ENCODE measurements at places on chromosomes 16 and 17.
A peak's percentile ranks its signal among the peaks of the same experiment; 100 is the strongest.

- DNase-seq = no peak
Observed at GRCh38 chr16:883340-883739, 82.8 kb upstream of the GNG13 start.

GRCh38 chr16:69838489-69838888 lies 76.4 kb downstream of the WWP2 start:
- no peak for DNase-seq

- DNase-seq = no peak
Observed at GRCh38 chr17:78946631-78947030, 21.4 kb upstream of the TIMP2 start.

GRCh38 chr16:20976576-20976975 lies 76.0 kb downstream of the LYRM1 start:
- no peak for DNase-seq

DNA sequence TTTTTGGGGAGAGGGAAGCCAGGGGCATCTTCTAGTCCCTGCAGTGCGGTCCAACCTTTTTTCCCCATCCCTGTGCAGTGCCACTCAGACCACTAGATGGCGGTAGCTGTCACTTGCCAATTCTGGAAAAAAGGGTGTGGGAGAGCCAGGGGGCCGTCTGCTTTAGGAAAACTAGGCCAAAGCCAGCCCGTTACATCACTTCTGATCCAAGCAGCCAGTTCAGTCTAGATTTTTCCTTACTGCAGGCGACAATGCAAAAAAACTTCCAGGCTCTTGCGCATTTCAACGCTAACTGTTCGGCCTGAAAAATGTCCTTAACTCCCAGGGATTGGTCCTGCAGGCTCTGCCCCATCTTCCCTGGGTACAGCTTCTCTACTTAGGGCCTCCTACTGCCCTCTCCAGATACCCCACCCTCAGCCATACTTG lies 69.2 kb upstream of the CES5A start:
- peak; percentile 41 for DNase-seq

GRCh38 chr16:84379709-84380362 lies 11.5 kb downstream of the ATP2C2 start:
- DNase-seq = no peak

DNA sequence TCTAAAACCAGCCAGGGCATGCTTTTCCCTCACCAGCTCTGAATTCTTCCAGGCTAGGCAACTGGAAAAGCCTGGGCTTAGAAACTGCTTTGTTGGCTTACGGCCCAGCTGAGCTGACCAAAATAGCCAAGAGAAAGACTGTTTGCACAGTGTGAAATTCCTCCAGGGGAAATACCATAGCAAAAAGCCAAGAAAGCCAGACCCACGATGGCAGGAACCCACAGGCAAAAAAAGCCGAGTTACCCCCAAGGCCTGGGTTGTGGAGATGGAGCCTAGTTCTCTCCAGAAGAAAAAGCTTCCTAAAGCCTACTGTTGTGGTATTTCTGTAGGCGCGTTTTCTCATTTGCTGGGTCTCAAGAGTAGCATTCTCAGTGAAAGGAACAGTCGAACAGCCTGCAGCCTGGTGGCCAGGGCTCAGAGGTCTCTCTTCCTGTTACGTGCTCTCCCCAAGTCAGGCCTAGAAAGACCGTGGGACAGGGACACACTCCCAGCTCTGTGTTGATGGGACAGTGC lies 9.2 kb downstream of the SP2 start:
- DNase-seq = no peak

GRCh38 chr17:6455321-6455705 lies 11.1 kb downstream of the PIMREG start:
- DNase-seq = peak; percentile 41

- DNase-seq = no peak
Observed at GRCh38 chr17:50613007-50613992, 21.4 kb upstream of the ABCC3 start.

- no peak for DNase-seq
Observed at GRCh38 chr16:82580298-82580890, 46.4 kb upstream of the CDH13 start.

DNA sequence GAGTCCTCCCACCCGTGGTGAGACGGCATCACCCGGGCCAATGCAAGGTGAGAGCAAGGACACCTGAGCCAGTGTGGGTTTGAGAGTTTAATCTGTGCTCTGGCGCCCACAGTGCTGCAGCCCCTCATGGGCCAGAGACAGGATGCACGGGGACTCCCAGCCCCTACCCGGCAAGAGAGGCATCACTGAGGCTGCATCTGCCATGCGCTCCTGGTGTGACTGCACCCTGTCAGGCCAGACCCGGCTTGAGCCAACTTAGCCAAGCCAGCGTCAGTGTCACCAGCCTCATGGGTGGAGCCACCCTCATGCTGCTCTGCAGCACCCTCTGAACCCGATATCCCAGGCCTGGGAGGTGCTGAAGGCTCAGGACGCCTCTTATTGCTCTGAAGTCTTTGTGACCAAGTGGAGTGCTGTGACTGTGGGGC lies 1.3 kb upstream of the BRICD5 start:
- no peak for DNase-seq

GRCh38 chr17:28174352-28175046 lies 132.0 kb downstream of the NLK start:
- DNase-seq = no peak

DNA sequence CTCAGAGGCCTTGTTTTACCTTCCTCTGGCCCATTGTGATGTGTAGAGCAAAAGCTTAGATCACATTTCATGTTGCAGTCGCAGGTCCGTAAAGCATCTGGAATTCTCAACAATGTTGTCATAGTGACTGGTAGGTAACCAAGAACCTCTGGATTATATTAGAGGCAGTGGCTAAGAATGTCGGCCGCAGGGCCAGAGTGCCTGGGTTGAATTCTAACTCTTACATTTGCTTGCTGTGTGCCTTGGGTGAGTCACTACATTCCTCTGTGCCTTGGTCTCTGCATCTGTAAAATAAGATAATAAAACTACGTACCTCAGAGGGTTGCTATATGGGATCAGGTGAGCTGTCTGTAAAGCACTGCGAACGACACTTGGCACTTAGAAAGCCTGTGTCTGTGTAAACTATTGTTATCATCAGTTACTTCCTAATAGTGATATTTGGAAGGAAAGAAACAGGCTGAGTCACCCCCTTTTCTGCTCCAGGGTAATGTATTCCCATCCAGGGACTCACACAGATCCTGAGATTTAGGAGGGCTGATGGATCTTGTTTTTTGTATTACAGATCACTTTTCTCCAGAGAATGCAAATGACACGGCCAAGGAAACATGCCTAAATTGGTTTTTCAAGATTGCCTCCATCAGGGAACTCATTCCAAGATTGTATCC lies 52.2 kb downstream of the VPS35L start:
- DNase-seq = no peak

GRCh38 chr17:56902348-56902747 lies 11.5 kb downstream of the TRIM25 start:
- no peak for DNase-seq

DNA sequence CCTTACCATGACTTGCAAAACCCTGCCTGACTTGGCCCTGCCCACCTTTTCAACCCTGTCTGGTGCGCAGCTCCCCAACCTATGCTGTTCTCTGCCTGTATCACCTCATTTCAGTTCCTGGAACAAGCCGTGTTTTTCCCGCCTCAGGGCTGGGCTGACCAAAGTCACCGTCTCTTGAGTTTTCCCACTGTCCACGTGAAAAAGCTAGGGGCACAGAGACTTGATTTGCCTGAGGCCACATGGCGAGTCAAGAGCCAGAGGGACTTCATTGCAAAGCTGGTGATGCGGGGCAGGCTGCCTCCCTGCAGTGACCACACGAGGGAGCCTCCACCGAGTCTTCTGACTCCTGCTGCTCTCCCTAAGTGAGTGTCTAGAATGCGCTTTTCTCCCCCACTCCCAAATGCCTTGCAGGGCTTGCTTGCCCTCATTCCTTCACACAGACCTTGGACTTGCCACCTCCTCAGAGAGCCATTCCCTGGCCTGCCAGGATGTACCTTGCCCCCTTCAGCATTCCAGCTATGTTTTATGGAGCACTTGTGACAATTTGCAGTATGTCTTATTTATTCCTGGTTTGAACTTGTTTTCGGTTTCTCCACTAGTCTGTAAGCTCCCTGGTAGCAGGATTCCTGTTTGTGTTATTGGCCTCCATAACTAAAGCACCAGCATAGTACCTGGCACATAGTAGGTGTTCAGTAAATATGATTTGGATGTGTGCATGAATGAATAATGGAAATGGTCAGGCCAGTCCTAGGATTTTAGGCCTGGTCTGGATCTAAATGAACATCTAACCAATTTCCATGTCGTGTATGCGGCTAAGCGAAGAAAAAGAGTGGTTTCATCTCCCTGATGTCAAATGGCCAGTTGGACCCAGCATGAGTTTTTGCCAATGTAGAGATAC lies 252.3 kb downstream of the SNX29 start:
- DNase-seq = peak; percentile 13

DNA sequence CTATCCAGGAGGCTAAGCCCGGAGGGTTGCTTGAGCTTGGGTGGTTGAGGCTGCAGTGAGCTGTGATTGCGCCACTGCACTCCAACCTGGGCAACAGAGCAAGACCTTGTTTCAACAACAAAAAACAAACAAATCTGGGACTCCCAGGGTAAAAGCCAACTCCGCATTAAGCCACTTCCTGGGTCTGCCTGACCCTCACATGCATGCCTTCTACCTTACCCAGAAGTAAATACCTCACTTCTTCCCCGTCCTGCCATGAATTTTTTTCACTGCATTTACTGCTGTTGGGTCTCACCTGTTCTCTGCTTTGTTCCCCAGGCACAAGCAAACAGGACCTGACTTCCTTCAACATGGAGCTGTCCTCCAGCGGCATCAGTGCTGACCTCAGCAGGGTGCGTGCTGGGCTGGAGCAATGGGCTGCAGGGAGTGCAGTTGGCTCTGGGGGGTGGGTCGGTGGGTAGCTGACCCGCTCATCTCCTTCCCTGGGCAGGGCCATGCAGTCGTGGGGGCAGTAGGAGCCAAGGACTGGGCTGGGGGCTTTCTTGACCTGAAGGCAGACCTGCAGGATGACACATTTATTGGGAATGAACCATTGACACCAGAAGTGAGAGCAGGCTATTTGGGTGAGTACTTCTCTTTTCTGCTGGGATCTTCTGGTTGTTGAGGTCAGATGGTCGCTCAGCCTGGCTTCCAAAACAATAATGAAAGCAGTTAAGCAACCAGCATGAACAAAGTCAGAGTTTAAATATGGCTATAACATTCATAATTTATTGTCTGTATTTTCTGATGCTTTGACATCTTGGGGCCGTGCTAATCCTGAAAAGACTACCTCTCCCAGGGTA lies 16.4 kb downstream of the ITGAL start:
- no peak for DNase-seq

DNA sequence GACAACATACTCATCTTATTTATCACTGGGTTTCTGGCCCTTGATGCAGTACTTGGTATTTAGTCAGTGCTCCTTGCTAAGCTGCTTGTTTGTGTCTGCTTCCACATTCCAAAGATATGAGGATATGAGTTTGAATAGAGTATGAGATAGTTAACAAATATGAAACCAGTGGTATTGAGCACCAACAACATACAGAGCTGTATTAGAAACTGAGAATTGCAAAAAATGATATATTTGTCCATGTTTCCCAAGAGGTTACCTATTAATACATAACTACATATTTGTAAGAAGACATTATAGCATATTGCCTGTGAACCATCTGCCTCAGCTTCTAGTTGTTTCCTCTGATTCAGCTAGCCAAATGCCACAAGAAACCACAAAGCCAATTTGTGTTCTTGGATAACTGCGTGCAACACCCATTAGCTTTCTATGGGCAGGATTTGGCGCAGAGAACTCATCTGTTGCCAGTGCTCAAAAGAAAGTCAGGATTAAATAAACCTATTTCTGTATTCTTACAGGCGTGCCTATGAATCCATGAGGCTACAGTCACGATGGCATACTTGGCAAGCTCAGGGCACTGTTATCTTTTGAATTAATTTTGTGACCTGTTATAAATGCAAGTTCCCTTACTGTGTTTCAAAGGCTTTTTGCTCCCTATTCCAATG lies 194.4 kb downstream of the MAP2K6 start:
- no peak for DNase-seq

DNA sequence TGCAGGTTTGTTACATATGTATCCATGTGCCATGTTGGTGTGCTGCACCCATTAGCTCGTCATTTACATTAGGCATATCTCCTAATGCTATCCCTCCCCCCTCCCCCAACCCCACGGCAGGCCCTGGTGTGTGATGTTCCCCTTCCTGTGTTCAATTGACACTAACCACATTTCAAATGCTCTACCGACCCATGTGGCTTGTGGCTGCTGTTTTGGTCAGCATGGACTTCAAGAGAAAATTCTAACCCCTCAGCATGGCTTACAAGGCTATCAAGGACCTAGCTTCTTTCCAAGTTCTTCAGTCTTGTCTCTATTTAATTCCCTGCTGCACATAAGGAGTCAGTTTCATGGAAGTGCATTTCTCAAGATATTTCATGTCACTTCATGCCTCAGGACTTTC lies 52.9 kb downstream of the MMD start:
- no peak for DNase-seq

GRCh38 chr16:12646490-12647274 lies 157.0 kb downstream of the CPPED1 start:
- DNase-seq = peak; percentile 21

DNA sequence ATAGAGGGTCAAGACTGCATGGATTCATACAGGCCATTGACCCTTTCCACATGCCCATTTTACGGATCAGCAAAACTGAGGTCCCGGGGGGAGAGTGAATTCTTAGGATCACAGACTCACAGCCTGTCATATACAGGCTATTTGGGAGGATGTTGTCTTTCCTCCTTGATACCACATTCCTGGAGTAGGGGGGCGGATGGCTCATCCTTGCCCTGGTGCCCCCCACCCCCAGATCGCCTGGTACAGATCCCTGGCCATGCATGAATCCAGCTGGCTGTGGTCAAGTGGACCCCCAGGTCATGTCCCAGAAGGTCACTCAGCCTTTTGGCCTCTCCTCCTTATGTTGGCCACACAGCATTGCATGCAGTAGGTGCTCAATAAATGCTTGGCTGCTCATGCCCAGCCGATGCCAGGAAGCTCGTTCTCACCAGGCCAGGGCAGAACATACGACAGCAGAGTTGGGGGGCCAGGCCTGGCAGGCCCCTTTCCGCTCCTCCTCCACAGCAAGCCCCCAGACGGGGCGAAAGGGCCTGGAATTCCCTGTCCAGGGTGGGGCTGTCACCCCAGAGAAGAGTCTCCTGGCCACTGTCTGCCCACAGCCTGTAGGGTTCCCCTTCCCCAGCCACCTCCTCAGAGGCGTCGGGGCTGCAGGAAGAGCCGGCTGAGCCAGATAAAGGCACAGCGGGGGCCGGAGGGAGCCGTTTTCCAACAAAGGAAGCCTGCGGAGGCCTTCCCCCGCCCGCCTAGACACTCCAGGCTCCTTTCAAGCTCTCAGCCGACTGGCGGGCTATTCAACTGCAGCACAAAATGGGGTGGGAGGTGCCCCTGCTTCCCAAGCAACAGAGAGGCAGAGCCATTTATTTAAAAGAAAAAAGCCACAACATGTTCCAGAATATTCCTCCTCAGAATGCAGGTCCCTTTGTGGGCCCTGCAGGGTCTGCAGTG lies 215.7 kb upstream of the CIBAR2 start:
- no peak for DNase-seq

Data from stimulated activated CD4-positive, alpha-beta T cell treated with anti-CD3 and anti-CD28 coated beads, Interleukin-12 subunit alpha, Interleukin-12 subunit beta, amount 100 ng/mL, for 4 hours (primary cell).